ENCODE measurements at places on chromosomes 12 and 14.

DNA sequence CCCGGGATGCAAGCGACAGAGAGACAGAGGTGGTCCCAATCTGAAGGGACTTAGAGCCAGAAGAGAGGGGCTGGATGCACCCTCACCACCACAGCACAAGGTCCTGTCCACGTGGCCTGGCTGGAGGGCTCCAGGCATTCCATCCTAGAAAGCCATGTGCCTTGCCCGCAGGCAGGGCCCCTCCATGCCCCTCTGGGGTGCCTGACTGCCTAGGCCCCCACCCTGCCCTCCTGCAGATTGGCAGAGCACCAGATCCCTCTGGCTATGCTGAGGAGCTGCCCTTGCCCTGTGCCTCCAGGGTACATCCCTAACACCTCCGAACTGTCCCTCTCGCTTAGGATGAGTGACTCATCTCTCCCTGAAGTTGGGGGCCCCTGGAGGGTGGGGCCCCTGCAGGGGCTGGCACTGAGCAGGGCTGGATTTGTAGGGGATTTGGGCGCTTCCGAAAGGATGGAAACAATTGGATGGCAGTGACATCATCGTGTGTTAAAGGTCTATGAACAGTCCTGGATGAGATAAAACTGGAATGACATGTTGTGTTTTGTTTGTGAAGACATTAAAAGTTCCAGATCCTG, 50.9 kb downstream of the CHGA start:
- peak; percentile 43 for DNase-seq

GRCh38 chr12:106195621-106196027, 52.2 kb downstream of the CKAP4 start:
- DNase-seq: peak; percentile 95

- no peak for DNase-seq
These were observed 28.5 kb upstream of the MYBPC1 start for GRCh38 chr12:101566318-101566717.

DNA sequence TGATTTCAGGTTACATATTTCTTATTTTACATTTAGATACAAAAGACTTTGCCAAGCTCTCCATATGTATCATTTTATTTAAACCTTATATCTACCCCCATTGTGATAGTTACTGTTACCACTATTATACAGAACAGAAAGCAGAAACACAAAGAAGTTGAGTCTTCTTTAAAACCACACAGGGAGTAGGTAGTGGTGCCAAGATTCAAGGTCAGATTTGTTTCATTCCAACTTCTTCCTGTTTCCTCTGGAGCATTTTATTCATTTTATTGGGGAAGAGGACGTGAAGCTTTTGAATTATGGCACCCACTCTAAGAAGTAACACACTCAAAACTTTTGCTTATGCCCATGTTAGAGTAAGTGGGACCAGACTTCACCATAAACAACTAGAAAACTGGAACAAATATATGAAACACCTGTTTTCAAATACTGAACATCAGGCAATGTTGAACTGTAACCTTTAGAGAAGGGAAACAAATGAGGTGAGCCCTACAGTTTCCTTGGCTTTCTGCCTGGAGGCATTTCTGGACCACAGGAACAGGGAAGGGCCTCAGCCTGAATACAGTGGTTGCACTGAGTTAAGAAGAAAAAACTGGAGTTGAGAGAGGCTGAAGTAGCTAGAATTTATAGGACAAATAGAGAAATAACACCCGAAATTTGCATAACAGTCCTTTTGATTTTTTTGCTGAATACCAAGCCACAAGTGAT, 160.4 kb upstream of the SSTR1 start:
- peak; percentile 17 for DNase-seq

DNA sequence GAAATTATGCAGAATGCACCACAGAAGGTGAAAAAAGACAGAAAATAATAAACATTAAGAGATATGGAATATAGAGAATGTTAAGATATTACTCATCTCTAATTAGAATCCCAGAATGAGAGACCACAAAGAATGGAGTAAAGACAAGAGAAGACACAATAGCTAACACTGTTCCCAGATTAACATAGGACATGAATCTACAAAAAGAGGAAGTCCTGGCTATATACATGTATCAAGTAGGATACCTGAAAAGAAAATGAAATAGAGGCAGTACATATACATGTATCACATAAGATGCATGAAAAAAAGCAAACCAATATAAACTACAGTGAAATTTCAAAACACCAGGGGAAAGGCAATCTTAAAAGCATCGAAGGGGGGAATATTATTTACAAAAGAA, 5.6 kb upstream of the EPS8 start:
- DNase-seq: peak; percentile 47

DNA sequence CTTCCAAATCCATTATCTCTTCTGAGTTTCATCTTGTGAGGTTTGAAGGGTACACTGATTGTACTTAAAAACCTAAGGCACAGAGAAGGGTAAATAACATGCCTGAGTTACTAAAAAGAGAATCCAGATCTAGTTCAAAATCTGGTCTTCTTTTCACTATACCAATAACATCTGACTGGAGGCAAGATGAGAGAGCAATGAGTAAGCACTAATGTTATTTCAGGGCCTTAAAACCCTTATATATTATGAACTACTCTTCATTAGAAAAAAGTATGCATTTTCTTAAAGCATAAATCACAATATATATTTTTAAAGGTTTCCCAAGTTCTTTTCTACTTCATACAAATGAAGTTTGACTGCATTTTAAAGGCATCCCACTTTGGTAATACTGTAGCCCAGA, 60.2 kb downstream of the GXYLT1 start:
- peak; percentile 22 for DNase-seq

All from EH (cell line).